H1 (cell line): ENCODE measurements at places on chromosomes 6 and 20.

GRCh38 chr6:168691774-168692173, 250.8 kb downstream of the SMOC2 start:
- no peak for DNase-seq

- DNase-seq, result no peak
Measured at GRCh38 chr6:122400121-122400450, 634 bp downstream of the HSF2 start.

DNA sequence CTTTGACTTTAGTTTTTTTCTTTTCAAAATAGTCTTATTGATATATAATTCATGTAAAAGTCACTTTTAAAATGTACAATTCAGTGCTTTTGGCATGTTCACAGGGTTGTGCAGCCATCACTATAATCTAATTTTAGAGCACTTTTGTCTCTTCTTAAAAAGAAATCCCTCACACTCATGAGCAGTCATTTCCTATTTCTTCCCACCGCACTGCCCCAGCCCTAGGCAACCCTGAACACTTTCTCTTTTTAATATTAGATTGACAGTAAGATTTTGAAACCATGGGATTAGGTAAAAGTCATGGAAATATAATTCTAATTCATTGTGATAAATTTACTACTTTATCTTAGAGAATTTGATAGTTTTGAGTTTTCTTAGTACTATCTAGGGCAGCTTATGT, 309.4 kb downstream of the UTRN start:
- DNase-seq, result no peak

- no peak for DNase-seq
Measured at GRCh38 chr6:104888066-104888465, 28.3 kb upstream of the HACE1 start.

DNA sequence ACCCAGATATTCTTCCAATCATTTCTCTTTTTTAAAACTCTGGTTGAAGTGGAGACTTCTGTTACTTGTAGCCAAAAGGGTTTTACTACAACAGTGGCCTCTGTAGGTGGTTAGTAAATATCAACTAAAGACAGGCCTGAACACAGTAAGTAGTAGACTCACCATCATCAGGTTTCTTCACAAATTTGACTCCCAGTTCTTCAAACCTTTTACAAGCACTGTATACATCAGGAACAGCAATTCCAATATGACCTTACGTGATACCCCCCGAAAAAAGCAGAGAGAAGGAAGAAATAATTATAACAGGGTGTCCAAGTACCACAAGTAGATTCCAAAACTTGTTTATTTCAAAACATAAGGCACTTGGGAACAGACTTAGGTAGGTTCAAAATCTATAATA, 21.1 kb downstream of the GLO1 start:
- DNase-seq, result no peak

GRCh38 chr6:151069641-151070040, 170.1 kb upstream of the AKAP12 start:
- DNase-seq, result no peak

DNA sequence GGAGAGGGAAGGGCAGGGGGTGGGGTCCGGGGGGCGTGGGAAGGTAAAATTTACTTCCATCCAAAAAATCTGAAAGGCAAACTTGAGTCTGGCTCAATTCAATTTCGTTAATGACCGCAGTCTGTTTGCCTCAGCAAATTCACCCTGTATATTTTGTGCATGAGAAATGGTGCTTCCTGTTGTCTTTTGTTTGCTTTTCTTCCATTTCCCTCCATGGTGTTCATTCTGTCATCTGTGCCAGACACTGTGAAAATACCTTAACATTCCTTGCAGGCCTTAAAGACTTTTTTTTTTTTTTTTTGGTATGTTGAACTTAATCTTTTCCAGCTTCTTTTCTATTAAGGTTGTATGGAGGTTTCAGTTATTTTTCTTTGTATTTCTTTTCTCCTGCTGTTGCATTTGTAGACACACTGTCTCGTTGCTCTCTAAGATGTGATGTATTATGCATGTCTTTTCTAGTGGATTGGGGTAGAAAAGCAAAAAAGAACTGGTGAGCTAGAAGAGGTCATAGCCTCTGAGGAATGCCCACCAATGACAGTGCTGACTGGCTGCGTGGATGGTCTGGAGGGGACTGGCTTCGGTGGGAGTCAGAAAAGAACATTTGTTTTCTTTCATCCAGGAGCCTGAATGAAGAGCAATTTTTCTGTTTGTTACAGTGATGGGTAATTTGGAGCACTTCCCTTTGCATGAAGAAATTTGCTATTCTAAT, 585.0 kb upstream of the MAP3K7 start:
- no peak for DNase-seq

GRCh38 chr20:38997622-38998021, 35.5 kb downstream of the DHX35 start:
- DNase-seq, result no peak

- no peak for DNase-seq
Measured at GRCh38 chr20:55446301-55446700, 559.0 kb downstream of the CBLN4 start.

DNA sequence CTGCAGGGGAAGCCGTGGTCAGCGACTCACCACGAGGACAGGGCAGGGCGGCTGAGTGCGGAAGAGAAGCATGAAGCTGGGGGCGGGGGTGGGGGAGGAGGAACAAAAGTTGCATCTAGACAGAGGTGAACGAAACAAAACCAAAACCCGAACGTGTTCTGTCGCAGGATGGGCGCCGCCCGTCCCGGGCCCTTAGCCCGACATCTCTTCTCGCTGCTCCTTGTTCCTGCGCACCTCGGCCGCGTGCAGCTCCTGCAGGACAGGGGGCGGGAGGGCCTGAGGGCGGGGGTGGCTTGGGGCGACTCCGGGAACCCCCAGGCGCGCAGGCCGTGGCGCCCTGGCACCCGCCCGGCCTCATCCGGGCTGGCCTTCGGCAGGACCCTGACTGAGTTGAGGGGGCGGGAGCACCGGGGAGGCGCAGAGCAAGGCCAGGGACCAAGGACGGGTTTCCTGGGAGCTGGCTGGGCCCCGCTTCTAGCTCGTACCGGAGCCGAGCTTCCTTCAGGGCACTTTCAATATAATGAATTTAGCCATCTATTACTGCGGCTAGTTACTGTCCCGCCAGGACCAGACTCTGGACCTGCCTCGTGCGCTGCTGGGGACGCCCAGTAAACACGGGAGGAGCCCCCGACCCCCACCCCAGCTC, 12.0 kb downstream of the STMN3 start:
- no peak for DNase-seq

DNA sequence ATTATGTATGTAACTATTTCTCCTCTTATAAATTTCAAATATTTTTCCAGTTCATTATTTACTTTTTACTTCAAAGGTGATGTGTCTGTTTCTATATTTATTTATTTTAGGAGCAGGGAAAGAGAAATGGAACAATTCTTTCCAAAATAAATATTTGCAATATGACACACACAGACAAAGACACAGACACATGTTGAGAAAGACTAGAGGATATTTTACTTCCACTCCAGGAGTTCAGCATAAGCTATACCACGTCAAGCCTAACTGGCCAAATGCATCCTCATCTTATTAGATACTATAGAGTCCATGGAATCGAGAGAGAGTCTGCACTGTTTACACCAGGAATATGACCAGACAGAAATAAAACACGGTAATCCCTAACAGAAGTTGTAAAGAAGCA, 13.3 kb downstream of the RALGAPA2 start:
- no peak for DNase-seq

DNA sequence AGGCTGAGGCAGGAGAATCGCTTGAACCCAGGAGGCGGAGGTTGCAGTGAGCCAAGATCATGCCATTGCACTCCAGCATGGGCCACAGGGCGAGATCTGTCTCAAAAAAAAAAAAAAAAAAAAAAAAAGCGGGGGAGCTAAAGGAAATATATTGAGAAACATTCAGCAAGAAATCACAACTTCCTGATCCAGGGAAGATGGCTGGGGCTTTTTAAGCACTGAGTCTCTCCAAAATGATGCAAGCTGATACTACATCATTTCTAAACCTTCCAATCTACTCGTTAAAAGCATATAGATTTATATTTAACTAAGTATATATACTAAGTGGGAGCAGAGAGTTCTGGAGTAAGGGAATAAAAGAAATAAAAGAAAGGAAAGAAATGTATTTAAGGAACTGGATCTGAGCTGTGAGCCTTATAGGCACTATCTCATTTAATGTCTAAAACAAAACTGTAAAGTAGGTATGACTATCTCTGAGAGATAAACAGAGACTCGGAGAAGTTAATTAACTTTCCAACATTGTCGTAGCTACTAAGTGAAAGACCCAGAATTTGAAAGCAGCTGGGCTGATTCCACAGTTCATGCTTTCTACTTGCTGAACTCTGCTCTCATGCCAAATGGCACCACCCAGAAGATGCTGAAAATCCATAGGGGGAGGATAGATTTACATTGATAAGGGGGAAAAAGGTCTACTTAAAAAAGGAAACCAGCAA, 215.0 kb upstream of the MARCKS start:
- DNase-seq, result no peak

- DNase-seq, result no peak
Measured at GRCh38 chr6:150579611-150580010, 20.1 kb upstream of the PLEKHG1 start.

DNA sequence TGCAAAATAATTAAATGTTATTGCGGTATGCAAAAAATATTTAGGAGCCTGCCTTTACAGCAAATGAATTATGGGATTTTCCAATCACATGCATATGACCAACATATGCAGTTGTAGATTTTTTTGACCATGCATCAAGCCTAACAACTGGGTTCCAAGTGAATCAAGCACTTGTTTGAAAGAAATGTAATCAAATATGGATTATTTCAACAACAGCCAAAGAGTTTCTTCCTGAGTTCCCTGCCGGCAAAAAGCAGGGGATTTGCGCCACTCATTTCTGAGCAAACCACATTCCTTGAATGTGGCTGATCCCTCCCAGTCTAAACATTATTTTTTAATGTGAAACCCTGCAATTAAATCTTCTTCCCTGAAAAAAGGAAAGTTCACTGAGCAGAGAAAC, 100.1 kb upstream of the ADTRP start:
- no peak for DNase-seq

DNA sequence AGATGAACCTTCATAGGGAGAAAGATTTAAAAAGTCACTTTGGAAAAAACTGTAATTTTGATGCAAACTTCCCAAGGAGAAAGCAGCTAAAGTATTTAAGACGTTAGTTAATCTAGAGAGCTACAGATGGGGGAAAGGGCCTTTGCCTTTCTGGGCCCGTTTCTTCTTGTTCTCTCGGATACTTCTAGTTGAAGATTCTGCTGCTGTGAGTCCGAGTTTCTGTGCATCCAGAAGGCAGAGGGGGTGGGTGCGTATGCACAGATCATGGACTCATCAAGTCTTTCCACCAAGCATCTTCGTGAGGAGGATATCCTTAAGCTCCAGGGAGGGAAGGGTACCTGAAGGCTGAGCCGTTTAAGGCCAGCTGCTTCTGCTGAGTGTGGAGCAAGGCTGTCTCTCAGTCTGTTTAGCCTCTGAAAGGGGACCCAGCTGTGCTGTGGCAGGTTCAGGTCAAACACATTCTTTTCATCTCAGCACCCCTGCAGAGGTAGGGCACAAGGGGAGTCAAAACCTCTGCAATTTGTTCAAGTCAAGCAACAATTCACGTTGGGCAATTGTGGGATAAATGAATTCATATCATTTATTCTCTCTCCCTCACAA, 4.3 kb downstream of the LAMP5 start:
- DNase-seq, result peak; percentile 61

DNA sequence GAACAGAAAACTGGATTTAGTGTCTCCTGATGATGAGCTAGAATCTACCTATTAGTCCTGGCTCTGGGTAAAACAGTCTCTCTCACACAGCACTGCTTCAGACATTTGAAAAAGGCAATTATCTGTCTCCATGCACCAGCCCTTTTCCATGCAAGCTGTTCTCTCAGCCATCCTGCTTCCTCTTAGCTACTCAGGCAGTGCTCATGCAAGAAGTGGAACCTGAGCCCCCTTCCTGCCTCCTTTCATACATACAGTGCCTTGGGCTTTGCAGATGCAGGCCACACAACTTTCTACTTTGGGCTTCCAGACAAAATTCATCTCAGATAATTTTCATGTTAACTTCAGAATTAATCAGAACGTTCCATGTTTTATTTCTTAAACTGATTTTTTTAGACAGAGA, 151.3 kb downstream of the RALGAPA2 start:
- DNase-seq, result no peak

DNA sequence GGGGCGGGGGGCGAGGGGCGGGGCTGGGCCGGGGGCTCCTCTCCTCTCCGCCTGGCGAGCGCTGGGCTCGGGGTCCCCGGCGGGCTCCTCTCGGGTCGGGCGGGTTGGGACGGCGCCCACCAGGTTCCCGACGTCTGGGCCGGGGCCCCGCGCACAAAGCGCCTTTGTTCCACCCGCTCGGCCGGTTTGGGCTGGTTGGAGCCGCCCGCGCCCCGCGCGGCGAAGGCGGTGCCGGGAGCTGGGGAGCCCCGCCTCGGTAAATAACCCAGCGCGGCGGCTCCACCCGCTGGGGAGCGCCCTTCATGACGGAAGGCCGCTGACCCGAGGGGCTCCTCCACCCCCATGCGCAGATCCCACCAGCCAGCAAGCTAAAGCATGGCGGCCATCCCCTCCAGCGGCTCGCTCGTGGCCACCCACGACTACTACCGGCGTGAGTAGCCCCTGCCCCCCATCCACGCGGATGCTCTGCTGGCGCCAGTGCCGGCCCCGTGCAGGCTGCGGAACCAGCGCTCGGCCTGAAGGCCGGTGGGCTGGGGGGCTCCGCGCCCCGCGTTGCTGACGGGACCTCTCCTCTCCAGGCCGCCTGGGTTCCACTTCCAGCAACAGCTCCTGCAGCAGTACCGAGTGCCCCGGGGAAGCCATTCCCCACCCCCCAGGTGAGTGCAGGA, 503 bp downstream of the PPDPF start:
- no peak for DNase-seq

GRCh38 chr20:21518292-21518991, 4.6 kb upstream of the NKX2-2 start:
- peak; percentile 60 for DNase-seq

DNA sequence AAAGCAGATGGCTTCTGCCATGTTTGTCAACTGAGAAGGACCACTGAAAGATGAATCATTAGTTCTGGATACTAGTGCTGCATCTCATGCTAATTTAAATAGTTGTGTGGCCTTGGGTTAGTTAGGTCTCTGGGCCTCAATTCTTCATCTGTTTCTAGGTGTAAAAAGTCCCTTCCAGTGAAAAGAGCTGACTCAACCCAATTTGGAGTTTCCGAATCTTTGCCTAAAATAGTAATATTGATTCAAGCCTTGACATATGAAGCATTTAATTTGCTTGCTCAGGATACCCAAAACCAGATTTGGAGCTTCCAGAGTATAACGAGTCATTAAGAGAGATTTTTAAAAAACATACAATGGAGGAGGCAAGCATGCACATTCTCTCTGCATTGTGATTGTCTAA, 163.9 kb downstream of the LMBRD1 start:
- DNase-seq, result no peak

DNA sequence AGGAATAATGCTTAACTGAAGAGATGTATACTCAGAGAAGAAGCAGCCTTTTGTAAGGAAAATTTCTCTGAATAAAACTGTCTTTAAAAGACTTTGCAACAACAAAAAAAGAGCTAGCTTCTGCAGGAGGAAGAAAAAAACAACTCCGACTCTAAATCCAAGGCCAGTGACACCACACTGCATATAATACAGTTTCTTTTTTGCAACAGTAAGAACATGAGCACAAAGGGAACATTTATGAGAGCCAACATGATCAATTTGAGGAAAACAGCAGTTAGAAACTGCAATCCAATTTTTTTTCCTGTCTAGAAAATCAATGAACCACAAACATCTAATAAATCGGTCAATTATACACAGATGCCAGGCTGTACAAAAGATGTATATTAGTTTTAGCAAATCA, 42.9 kb upstream of the UST start:
- no peak for DNase-seq
